Cardiac septum (tissue), 1 donor: ENCODE measurements at places on chromosomes 5 and 9. TPM values are rescaled to one million over a fixed set of nuclear protein-coding genes. Genes with fewer than 3 reads are reported as not detected.

Gene KIF27
- 3.0 TPM for total RNA-seq

Gene PDE8B
- total RNA-seq, result 5.7 TPM

Gene TAF11L12
- total RNA-seq, result not detected

Gene F12
- total RNA-seq, result not detected

Gene SOX30
- 0.13 TPM for total RNA-seq
